ENCODE measurements at places on chromosomes 7 and 10.

- DNase-seq: peak; percentile 33
Measured at GRCh38 chr10:3119796-3120459, 52.6 kb downstream of the PFKP start.

- no peak for DNase-seq
Measured at GRCh38 chr7:46651561-46652088, 730.6 kb upstream of the IGFBP3 start.

DNA sequence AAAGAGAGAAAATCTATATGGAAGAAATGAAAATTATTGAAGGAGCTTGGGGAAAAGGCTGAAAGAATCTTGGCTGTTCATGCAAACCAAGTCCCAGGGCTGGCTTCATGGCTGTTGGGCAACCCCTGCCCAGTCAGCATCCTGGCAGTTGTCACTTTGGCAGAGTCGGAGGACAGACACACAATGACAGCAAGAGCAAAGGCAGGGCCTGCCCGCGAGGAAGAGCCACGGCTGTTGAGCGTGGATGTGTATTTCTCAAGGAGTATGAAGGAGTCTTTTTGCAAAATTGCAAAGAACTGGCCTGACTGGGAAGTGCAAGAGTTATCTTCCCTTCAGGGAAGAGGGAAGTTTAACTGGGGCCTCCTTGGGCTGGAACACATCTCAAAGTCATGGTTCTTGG lies 11.7 kb downstream of the PTPRE start:
- no peak for DNase-seq

DNA sequence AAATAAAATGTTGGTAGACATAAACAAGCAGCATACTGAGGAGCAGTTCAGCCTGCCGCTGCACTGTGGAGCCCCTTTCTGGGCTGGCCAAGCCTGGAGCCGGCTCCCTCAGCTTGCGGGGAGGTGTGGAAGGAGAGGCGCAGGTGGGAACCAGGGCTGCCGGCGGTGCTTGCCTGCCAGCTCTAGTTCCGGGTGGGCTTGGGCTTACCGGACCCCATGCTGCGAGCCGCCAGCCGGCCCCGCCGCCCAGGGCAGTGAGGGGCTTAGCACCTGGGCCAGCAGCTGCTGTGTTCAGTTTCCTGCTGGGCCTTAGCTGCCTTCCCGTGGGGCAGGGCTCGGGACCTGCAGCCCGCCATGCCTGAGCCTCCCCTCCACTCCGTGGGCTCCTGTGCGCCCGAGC lies 672.9 kb upstream of the POM121L12 start:
- no peak for DNase-seq

GRCh38 chr10:22379059-22379458 lies 33.8 kb downstream of the SPAG6 start:
- peak; percentile 15 for DNase-seq

DNA sequence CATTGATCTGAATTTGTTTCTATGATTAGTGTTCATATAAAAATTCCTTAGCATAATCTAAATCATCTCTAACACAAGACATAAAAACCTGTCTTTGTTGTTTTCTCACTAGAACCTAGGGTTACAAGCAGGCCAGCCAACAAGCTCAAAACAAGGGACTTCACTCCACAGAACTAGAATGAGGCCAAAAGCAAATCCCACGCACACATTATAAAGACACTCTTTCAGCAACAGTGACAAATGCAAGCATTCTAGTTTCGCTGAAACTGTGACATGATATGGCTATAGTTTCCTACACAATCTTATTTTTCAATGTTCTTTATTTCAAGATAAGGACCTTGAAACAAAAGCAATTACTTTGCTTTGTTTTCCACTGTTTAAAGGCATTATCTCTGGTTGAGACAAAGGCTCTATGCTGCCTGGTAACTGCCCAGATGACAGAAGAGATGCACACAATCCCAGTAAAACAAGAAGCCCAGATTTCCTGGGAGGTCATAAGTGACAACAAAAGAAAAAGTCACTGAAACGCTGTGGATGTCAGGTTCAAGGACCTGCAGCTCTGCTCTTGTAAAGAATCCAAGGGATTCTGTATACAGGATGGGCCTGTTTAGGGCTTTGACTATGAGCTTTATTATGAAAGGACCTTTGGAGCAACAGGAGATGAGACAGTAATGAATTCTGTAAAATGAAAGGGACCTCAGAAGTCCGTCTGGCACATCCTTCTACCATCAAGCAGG lies 105.3 kb downstream of the SORCS1 start:
- no peak for DNase-seq

DNA sequence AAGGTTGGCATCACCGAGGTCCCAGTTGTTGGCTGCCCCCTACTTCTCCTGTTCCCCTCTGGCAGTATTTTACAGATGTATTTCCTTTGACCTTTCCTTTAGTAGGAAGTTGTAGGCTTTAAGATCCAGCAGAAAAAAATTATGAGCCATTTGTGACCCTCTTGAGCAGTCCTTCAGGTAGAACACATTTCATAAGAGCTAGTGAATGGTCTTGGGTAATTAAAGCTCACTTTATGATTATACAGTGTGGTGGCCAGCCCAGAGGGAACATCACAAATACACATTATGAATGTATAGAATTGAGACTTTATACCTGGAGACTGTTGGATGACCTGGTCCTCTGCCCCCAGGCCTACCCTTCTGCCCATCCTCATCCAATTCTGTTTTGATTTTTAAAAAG lies 57.0 kb downstream of the KAT6B start:
- no peak for DNase-seq

GRCh38 chr10:69571618-69572158 lies 1.5 kb downstream of the NEUROG3 start:
- no peak for DNase-seq

DNA sequence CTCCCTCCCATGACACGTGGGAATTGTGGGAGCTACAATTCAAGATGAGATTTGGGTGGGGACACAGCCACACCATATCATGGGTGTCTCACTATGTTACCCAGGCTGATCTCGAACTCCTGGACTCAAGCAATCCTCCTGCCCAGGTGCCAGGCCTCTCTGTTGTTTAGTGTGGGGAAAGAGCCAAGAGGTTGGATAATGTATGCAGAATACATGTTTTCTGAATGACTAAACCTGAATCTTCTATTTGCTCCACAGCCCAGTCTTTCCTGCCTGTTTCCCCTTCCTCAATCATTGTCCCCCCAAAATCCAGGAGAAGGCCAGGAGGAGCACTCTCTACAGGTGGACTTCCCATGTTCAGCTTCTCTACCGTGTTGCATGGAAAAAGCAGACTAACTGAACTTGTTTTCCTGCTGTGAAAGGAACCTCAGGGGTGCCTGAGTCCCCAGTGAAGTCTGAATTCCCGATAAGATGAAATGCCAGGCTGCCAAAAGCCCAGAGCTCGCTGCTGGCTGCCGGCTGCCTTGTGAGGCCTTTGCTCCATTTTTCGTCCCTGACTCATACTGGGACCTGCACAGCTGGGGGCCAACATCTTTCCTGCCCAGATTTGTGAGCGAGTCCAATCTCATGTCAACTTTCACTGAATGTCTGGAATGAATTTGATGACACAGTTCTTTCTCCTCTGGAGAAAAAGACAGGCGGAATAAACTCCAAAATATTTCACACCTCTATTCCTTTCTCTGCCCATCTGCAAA lies 588.0 kb downstream of the CALN1 start:
- no peak for DNase-seq

DNA sequence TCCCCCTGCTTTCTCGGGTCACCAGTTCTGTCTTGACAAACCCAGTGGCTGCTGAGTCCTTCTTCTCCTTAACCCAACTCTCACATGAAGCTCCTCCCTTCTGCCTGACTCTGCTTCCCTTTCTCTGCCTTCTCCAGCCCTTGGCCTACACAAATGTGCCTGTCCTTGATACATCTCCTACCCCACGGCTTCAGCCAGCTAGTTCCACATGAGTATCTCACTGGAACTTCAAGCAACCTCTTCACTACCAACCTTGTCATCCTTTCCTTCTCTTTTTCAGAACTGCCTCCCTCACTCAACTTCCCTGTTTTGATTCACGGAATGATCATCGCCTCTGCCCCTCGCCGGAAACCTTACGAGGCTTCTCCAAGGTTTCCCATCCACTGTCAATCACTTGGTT lies 55.9 kb downstream of the PDIA4 start:
- DNase-seq: no peak

DNA sequence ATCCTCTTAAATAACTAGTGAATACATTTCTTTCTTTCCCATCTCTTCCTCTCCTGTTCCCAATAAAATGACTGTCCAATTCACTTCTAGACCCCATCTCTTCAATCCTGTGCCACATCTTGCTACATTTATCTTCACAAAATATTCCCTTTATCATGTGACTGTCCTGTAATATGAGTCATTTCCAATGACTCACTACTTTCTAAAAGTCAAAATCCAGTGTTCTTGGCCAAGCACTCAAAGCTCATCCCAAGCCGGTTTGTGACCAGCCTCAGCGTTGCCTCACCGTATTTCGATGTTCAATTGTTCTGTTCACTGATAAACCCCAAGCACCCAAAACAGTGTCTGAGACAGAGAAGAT lies 104.7 kb downstream of the PARD3 start:
- no peak for DNase-seq

GRCh38 chr10:8069627-8070026 lies 15.1 kb downstream of the GATA3 start:
- no peak for DNase-seq

DNA sequence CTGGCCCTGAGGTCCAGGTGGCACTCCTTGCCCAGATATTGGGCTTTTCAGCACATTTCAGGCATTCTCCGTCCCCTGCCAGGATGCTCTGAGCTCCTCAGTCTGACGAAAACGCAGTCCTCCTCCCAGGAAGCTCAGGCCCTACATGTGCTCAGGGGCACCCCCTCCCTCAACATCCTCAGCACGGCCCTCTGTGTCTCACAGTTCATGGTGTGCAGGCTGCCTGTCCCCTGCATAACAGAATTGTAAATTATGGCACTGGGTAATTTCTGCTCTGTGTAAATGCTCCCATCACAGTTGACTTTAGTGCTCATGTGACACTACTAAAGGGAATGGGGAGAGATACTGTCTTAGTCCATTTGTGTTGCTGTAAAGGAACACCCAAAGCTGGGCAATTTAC lies 563.8 kb downstream of the DNAJB6 start:
- DNase-seq: no peak

GRCh38 chr10:44513591-44513990 lies 128.7 kb upstream of the CXCL12 start:
- DNase-seq: no peak

- no peak for DNase-seq
Measured at GRCh38 chr7:150586068-150586784, 19.0 kb downstream of the GIMAP4 start.

DNA sequence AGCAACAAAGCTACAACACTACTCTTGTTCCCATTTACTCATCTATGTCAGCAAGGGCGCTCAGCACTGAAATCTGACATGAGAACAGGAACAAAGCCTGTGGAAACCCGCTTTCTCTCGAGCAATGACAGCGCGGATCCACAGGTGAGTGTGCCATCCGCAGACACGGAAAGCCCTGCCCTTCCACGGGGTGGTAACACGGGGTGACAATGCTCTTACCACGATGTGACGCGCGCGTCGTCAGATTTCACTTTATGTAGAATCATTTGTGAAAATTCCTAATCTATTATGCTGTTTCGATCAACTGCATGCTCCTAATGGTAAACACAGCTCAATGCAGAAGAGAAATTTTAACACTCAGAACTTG lies 34.4 kb downstream of the ZFAND2A start:
- DNase-seq: no peak

GRCh38 chr10:21329995-21330627 lies 195.4 kb downstream of the SKIDA1 start:
- no peak for DNase-seq

GRCh38 chr7:135964274-135964673 lies 12.9 kb downstream of the MTPN start:
- DNase-seq: no peak

GRCh38 chr10:74973741-74974392 lies 137.6 kb upstream of the SAMD8 start:
- DNase-seq: peak; percentile 4

DNA sequence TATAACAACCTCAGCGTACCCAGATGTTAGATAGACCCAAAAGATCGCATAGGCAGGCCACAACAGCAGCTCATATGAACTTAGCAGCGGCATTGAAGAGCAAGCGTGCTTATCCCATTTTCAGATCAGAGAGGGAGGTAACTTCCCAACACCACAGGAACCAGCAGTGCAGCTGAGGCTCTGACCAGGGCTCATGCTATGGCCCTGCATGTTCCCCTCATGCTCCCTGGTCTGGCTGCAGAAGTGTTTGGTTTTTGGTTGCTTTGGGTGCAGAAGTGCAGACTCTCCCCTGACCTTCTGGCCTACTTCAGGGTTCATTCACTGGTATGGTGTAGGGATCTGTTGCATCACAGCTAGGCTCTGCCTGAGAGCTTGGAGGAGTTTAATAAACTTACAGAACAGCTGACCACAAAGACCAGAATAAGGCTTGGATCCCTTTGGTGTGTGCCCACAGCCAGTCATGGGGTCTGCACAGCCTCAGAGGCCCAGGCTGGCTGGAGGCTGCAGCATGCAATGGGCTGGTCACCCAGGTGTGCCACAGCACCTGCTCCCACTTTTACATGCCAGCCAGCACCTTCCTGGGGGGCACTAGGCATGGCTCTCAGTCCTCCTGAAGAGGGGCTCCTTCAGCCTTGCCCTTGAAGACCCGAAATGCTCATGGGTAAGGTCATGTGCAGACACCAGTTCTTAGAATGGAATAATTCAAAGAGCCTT lies 9.1 kb upstream of the CXCL12 start:
- no peak for DNase-seq

DNA sequence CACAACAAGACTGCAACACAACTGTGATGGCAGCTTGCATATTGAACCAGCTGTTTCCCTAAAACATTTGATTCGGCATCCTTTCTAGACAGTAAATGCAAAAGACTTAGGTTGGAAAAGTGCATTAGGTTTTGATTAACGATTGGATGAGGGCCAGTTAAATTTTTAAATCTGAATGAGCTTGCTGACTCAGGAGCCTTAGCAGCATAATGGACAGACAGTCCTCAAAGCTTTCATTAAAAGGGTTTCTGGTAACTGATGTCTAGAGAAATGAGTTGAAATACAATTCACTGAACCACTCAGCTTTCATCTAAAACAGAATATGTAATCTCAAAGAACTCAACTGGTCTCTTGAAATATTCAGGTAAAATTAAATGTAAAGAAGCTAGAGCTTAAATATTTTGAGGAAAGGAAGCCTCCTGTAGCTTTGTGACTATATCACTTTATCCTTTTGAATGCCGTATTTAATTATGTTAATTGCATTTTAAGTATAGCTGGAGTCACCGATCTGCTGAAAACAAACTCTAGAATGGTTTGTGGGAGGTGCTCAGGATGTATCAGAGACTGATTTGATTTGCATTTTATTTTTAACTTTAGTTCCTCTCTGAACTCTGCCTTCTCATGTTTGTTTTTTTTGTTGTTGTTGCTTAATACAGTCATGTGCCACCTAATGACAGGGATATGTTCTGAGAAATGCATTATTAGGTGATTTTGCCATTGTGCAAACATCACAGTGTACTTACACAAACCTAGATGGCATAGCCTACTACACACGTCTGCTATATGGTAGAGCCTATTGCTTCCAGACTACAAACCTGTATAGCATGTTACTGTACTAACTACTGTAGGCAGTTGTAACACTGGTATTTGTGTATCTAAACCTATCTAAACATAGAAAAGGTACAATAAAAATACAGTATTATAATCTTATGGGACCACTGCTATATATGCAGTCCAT lies 29.2 kb upstream of the ATRNL1 start:
- peak; percentile 20 for DNase-seq
